ENCODE measurements at places on chromosomes 3 and 15. TPM values are rescaled to one million over a fixed set of nuclear protein-coding genes. Genes with fewer than 3 reads are reported as not detected.
A peak's percentile ranks its signal among the peaks of the same experiment; 100 is the strongest.

- H3K36me3 ChIP-seq = no peaks in the 10 kb centered on the region
- no peak for DNase-seq
Observed at GRCh38 chr3:197458906-197459470, 96.8 kb downstream of the BDH1 start.

- no peak for DNase-seq
- no peaks in the 10 kb centered on the region for H3K27me3 ChIP-seq
- no peak overlapping the region for H3K4me3 ChIP-seq
- no peak overlapping the region for H3K27ac ChIP-seq
Observed at GRCh38 chr3:1611824-1612223, 486.8 kb upstream of the CNTN4 start.

DNA sequence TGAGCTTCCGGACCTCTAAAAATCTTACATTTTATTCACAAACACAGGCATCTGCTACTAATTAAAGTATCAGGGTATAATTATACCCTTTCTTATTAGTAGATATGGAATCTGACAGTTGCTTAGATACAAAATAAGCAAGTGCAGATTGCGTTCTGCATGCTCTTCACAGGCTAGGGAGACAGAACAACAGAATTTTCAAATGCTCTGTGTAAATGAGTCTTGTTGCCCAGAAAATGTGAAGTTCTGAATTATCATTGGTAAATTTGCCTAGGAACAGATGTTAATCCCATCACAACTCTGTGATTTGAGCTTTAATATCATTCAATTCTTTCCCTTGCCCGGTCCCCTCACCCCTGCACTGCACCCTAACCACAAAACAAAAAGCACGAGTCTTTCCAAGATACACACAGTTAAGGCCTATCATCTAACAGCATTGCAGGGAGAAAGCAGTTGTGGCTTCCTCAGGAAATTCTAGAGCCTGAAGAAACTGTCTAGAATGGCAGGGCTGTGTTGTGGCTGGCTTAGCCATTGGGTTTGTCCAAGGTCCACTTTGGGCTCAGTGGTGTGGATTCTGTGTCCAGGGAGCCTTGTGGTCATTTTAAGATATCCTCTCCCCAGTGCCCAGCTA is 119.8 kb downstream of the PDCD6IP start:
- no peaks in the 10 kb centered on the region for H3K36me3 ChIP-seq
- H3K4me3 ChIP-seq = no peak overlapping the region
- no peak for DNase-seq
- H3K4me1 ChIP-seq = no peaks in the 10 kb centered on the region
- no peak overlapping the region for H3K27ac ChIP-seq

DNA sequence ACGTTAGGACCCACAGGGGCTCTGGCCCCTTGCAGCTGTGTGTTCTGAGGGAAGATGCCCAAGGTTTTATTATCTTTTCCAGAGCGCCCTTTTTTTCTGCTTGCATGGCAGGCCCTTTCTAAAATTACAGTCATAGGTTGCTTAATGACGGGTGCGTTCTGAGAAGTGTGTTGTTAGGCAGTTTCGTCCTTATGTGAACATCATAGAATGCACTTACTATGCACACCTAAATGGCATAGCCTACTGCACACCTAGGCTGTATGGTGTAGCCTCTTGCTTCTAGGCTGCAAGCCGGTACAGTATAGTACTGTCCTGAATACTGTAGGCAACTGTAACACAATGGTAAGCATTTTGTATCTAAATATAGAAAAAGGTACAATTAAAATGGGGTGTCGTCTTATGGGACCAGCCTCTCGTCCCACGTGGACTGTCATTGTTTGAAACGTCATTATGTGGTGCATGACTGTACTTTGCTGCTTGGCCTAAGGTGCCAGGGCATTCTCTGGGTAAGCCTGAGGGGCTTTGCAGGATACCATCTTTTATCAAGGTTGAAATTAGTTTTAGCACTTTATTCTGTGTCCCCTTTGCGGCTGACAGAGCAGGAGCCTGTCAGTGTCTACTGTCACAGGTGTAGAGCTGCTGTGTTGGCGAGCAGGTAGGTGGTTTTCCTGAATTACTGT is 10.9 kb downstream of the KLF13 start:
- peaks cover 78% of the 10 kb centered on the region for H3K4me1 ChIP-seq
- no peak for DNase-seq
- H3K27me3 ChIP-seq = no peaks in the 10 kb centered on the region
- no peaks in the 10 kb centered on the region for H3K36me3 ChIP-seq

GRCh38 chr15:50953302-50953701 is 44.8 kb downstream of the AP4E1 start:
- peaks cover 6% of the 10 kb centered on the region for H3K36me3 ChIP-seq
- no peaks in the 10 kb centered on the region for H3K27me3 ChIP-seq
- no peak for DNase-seq
- H3K4me1 ChIP-seq = no peaks in the 10 kb centered on the region
- H3K27ac ChIP-seq = no peak overlapping the region
- no peak overlapping the region for H3K4me3 ChIP-seq

- no peak overlapping the region for H3K27ac ChIP-seq
- DNase-seq = no peak
- no peak overlapping the region for H3K4me3 ChIP-seq
- no peaks in the 10 kb centered on the region for H3K4me1 ChIP-seq
- H3K27me3 ChIP-seq = no peaks in the 10 kb centered on the region
Observed at GRCh38 chr15:40197434-40197833, 36.6 kb downstream of the BUB1B start.

GRCh38 chr15:90062462-90062932 is 39.8 kb downstream of the IDH2 start:
- H3K27ac ChIP-seq = peak overlapping the region; percentile 64
- no peaks in the 10 kb centered on the region for H3K4me1 ChIP-seq
- DNase-seq = peak; percentile 86

DNA sequence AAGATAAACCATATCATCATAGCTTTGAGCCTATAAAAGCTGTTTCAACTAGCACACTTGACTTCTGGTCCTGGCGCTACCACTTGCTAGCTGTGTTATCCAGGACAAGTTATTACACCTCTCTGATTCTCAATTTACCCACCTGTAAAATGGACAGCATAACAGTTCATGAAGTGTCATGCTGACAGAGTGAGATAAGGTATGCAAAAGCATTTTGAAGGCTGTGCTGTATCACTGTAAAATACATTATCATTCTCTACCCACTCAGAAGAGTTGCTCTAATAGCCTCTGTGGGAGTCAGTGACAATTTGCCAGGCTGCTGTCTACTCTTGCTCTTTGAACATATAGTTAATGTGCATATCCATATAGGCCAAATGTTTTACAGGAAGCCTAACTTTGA is 93.0 kb downstream of the SSR3 start:
- no peaks in the 10 kb centered on the region for H3K4me1 ChIP-seq
- no peak overlapping the region for H3K4me3 ChIP-seq
- DNase-seq = no peak
- no peaks in the 10 kb centered on the region for H3K27me3 ChIP-seq
- H3K27ac ChIP-seq = no peak overlapping the region

- no peaks in the 10 kb centered on the region for H3K36me3 ChIP-seq
- H3K27ac ChIP-seq = peak overlapping the region; percentile 82
- H3K4me3 ChIP-seq = no peak overlapping the region
- no peaks in the 10 kb centered on the region for H3K27me3 ChIP-seq
- DNase-seq = peak; percentile 95
Observed at GRCh38 chr3:37768107-37768809, 93.4 kb upstream of the CTDSPL start.

DNA sequence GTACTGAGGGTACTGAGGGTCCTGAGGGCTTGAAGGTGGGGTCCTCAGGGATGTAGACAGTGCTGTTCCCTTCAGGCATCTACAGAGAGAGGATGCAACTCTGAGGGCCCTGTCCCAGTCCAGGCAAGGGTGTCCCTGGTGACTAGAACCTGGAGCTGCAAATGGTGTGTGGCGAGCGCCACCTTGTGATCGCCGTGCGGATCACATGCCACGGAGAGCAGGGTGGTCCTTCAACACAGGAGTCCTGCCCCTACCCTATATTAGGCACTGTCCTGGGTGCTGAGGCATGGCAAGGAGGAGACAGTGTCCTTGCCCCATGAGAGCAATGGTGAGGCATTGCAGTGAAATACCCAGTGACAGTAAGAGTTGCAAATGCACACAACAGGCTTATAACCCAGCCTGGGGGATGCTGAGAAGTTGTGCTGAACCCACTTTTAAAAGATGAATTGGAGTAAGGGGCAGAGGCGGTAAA is 23.6 kb downstream of the RHCG start:
- peaks cover 2% of the 10 kb centered on the region for H3K27me3 ChIP-seq
- peak; percentile 56 for DNase-seq
- H3K27ac ChIP-seq = no peak overlapping the region
- H3K36me3 ChIP-seq = no peaks in the 10 kb centered on the region
- no peaks in the 10 kb centered on the region for H3K4me1 ChIP-seq

- no peaks in the 10 kb centered on the region for H3K27me3 ChIP-seq
- H3K27ac ChIP-seq = no peak overlapping the region
- no peak for DNase-seq
- H3K4me1 ChIP-seq = no peaks in the 10 kb centered on the region
- no peak overlapping the region for H3K4me3 ChIP-seq
- H3K36me3 ChIP-seq = no peaks in the 10 kb centered on the region
Observed at GRCh38 chr15:60844511-60845174, 365.7 kb upstream of the ICE2 start.

DNA sequence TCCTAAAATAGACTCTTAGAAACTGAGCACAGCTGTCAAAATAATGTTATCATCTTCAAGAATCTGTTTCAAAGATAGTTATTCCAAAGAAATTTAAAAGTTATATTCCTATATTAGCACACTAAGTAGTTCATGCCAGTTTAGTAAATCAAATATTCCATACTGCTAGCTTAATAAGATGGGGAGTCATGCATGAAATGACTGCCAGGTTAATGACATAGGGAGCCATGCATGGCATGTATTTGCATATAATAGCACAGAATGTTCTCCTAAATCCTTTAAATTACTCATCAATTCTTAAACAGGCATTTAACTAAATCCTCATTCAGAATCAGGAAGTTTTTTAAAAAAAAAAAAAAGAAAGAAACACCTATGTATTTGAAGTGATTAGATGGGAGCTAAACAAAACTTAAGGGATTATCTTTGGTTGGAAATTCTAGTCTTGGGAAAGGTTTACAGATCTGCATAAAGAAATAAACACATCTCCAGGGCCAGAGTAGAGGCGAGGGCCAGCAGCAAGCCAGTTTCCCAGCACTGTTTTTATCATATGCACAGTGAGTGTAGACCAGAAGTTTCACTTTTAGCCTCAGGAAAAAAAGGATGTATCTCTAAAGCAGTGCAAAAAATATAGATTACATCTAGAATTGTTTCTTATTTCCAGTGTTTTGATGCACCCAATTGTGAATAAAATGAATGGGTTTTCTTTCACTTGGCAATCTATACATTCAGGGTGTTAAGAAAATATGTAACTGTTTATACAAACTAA is 366.4 kb upstream of the AGTR1 start:
- DNase-seq = no peak
- H3K27ac ChIP-seq = no peak overlapping the region
- peaks cover 5% of the 10 kb centered on the region for H3K4me1 ChIP-seq
- H3K4me3 ChIP-seq = no peak overlapping the region

GRCh38 chr15:23083115-23083514 is 43.7 kb upstream of the TUBGCP5 start:
- H3K27me3 ChIP-seq = no peaks in the 10 kb centered on the region
- DNase-seq = no peak
- no peaks in the 10 kb centered on the region for H3K4me1 ChIP-seq
- H3K27ac ChIP-seq = no peak overlapping the region

GRCh38 chr3:192831801-192832347 is 85.8 kb downstream of the MB21D2 start:
- H3K36me3 ChIP-seq = no peaks in the 10 kb centered on the region
- DNase-seq = no peak
- no peak overlapping the region for H3K27ac ChIP-seq

DNA sequence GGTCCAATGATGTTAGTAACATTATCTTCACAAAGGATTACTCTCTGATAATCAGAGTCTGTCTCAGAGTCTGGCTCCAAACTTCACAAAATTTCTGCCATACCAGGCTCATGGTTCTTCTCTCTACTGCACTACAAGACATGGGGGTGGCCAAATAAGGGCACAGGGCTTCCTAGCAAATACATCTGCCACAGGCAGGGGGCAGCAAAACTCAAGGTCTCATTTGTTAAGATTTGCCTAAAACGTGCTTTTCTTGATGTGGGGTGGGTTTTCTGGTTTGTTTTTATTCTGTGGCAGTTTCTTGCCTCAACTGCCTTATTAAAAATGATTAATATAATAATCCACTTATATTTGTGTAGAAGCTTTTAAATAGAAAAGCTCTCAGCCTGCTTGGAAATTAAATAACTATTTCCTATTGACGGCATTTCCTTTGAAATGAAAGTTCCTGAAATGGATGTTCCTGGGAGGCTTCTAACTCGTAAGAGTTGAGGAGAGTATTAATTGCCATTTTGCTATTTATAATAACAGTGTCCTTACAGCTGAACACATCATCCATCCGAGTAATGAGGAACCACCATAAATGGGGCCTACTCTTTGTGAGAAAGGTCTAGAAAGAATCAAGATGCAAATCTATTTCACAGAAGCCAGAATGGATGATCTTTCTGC is 53.8 kb downstream of the SST start:
- H3K27me3 ChIP-seq = no peaks in the 10 kb centered on the region
- peak; percentile 48 for DNase-seq
- peaks cover 3% of the 10 kb centered on the region for H3K4me1 ChIP-seq
- no peak overlapping the region for H3K4me3 ChIP-seq
- no peaks in the 10 kb centered on the region for H3K36me3 ChIP-seq
- H3K27ac ChIP-seq = no peak overlapping the region

- no peak for DNase-seq
- peaks cover 4% of the 10 kb centered on the region for H3K4me1 ChIP-seq
- H3K36me3 ChIP-seq = no peaks in the 10 kb centered on the region
- H3K27me3 ChIP-seq = no peaks in the 10 kb centered on the region
Observed at GRCh38 chr3:123785602-123786001, 98.5 kb downstream of the MYLK start.

GRCh38 chr15:45201557-45201859 is 13.7 kb upstream of the SHF start:
- H3K36me3 ChIP-seq = no peaks in the 10 kb centered on the region
- DNase-seq = no peak
- H3K4me1 ChIP-seq = peaks cover 6% of the 10 kb centered on the region
- no peak overlapping the region for H3K4me3 ChIP-seq

DNA sequence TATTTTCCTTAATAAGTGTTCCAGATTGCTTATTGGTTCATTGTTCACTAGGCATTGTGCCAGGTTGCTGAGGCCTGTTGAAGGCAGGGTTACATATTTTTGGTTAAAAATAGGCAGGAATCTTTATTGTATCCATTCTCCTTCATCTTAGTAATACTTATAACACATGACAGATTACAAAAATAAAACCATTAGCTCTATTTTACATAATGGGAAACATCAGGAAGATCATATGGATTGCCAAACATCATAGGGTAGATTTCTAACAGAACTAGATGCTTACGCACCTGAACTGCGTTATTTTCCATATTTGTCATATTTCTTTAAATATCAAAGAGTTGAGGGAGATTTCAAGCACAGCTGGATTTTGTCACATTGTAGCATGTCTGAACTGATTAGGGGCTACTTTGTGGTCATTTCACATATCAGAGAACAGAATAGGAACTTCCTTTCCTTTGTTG is 462.9 kb upstream of the SGO1 start:
- no peaks in the 10 kb centered on the region for H3K27me3 ChIP-seq
- H3K27ac ChIP-seq = no peak overlapping the region
- DNase-seq = no peak
- H3K4me3 ChIP-seq = no peak overlapping the region

The AGTR1 gene
- 5.6 TPM for total RNA-seq

The SLC28A1 gene
- total RNA-seq = 12.8 TPM

The ARL13B gene
- total RNA-seq = 12.5 TPM

The FETUB gene
- not detected for total RNA-seq

Data from kidney (tissue), 22 donors.